ENCODE measurements at places on chromosomes 3 and 15.
A peak's percentile ranks its signal among the peaks of the same experiment; 100 is the strongest.

DNA sequence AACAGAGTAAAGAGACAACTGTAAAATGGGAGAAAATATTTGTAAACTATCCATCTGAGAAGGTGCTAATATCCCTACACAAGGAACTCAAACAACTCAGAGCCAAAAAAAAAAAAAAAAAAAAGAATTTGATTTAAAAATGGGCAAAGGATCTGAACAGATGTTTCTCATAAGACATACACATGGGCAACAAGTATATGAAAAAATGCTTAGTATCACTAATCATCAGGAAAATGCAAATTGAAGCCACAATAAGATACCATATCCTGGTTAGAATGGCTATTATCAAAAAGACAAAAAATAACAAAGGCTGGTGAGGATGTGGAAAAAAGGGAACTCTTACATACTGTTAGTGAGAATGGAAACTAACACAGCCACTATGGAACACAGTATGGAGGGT, 36.2 kb downstream of the TXNRD3 start:
- no peak for DNase-seq

DNA sequence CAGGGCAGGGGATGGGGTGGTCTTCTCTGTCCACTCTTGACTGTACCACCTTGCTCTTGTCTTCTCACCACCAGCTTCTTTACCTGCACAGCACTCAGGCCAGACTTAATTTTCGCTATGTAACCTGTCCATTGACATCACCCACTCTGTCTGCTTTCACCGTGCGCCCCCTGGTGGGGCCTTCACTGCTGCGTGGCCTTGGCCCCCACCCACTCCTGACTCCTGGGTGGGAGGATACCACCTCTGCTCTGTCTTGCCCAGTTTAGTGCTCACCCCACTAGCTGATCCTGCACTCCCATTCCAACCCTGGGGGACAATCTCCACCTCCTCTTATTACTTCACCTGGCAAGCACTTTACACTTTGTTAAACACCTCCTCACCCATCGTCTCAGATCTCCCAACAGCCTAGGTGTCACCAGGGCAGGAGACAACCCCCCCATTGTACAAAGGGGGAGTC, 17.7 kb downstream of the PTH1R start:
- DNase-seq, result peak; percentile 86

DNA sequence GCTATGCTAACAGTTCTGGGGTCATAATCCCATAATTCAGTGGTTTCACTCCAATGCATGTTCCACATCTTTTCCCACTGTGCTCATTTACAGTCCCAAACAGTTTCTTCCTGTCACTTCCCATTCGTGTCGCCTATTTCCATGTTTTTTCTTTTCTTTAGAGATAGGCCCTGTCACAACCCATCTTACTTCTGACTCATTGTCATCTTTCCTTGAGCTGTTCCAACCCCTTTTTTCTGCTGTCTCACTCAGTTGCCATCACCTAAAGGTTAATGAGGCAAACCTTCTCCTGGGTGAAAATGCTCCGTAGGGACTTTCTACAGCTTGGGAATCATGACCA, 814.5 kb downstream of the VGLL3 start:
- no peak for DNase-seq

- peak; percentile 18 for DNase-seq
Observed at GRCh38 chr15:34795267-34796081, at the start of gene ACTC1. Gene ACTC1, minus strand, starts transcription at chr15:34795549. Its CDS starts 741 bp downstream, at chr15:34794808.

GRCh38 chr3:32897981-32898623, 53.3 kb upstream of the CCR4 start:
- DNase-seq, result no peak

DNA sequence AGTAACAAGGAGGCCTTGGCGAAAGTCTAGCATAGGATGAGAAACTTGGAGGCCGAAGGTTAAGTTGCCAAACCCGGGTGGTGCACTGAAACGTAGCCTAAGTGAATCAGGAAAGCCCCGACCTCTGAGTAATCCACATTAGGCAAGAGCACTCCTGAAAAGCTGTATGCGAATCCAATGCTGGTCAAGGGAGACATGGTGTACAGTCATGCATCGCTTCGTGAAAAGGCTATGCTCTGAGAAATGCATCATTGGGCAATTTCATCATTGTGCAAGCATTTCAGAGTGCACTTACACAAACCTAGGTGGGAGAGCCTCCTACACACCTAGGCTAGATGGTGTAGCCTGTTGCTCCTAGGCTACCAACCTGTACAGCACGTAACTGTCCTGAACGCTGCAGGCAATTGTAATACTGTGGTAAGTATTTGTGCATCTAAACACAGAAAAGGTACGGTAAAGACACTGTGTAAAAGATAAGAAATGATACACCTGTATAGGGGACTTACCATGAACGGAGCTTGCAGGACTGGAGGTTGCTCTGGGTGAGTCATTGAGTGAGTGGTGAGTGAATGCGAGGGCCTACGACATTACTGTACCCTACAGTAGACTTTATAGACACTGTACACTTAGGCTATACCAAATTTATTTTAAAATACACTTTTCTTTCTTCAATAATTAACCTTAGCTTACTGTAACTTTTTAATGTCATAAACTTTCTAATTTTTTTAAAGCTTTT, 222.5 kb downstream of the SHQ1 start:
- no peak for DNase-seq

DNA sequence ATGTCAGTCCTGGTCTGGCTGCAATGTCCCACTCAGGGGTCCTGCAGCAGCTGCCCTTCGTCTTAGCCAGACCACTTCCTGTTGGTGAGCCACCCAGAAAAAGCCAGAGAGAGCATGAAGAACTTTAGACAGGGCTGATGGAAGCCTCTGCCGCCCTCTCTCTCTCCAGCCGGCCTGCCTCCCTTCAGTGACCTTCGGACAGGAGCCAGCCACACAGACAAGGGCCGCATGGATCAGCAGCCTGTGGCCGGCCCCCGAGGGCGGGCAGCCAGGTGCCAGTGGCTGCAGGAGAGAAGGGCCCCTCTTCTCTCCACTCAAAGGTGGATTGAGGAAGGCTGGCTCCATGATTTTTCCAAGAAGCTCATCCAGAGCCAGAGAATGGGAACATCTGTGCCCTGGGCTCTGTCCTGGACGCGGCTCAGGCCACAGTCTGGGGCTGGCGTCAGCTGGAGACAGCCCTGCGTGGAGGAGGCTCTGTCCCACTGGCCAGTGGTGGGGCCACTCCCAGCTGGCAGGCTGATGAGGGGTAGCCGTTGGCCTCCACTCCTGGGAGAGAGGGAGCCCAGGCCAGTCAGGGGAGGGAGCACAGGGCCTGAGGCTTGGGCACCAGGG, 42.9 kb downstream of the ISG20 start:
- no peak for DNase-seq

DNA sequence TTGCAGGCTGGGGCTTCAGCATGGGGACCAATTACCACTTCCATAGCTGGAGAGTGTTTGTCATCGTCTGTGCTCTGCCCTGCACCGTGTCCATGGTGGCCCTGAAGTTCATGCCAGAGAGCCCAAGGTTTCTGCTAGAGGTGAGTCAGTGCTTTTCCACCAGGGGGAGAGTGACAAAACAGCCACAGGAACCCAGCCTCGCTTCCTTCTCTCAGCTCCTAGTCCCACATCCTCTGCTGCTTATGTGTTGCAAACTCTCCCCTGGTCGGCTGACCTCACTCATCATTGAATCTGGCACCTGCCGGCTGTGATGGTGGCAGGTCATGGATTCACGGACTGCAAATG, 158.3 kb downstream of the SV2B start:
- no peak for DNase-seq

- no peak for DNase-seq
Observed at GRCh38 chr3:114827495-114827894, 319.6 kb downstream of the ZBTB20 start.

DNA sequence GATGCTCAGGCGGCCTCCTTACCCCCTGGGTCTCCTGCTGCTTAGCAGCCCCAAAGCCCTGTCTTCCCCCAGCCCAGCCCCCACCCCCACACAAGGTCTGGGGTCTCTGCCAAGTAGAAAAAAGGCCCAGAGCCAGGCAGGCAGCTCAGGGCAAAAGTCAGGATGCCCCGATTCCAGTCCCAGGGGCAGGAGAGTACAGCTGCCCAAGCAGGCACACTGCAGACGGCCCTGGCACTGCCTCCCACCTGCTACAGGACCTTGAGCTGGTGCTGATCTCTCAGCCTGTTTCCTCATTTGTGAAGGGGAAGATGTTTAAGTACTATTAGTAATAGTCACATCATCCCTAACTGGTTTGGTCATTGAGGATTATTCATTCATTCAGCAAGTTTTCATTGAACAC, 12.6 kb downstream of the TMEM43 start:
- no peak for DNase-seq

DNA sequence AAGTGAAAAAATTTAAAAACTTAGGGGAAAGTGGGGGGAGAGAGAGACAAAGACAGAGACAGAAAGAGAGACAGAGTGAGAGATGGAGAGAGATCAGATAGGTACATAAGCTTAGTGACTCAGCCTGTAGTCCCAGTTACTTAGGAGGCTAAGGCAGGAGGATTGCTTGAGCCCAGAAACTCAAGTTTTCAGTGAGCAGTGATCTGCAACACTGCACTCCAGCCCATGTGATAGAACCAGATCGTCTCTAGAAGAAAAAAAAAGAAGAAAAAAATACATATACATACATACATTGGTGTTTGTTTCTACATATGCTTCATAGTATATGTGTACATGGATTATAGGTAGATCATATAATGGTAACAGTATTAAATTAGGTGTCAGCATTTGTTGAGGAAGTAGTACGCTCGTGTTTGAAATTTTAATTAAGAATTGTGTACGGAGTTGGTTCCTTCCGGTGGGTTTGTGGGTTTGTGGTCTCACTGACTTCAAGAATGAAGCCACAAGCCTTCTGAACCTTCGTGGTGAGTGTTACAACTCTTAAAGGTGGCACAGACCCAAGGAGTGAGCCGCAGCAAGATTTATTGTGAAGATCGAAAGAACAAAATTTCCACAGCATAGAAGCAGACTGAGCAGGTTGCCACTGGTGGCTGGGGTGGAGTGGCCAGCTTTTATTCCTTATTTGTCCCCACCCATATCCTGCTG, 38.3 kb upstream of the SNRPN start:
- DNase-seq, result no peak

DNA sequence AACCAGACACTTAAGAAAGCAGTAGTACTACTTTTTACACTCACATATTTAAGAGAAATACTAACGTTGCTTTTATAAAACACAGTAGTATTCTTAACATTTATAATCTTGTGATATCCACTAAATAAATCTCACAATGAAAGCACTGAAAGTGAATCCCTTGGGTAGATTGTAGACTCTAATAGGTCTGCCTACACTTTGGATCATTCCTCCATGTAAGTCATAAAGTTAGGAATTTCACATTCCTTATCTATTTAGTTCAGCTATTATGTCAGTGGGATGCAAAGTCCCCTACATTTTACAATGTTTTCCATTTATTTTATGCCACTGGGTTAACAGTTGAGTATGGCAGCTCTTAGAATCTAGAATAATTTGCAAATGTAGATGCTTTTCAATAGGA, 330.7 kb downstream of the LSAMP start:
- no peak for DNase-seq

DNA sequence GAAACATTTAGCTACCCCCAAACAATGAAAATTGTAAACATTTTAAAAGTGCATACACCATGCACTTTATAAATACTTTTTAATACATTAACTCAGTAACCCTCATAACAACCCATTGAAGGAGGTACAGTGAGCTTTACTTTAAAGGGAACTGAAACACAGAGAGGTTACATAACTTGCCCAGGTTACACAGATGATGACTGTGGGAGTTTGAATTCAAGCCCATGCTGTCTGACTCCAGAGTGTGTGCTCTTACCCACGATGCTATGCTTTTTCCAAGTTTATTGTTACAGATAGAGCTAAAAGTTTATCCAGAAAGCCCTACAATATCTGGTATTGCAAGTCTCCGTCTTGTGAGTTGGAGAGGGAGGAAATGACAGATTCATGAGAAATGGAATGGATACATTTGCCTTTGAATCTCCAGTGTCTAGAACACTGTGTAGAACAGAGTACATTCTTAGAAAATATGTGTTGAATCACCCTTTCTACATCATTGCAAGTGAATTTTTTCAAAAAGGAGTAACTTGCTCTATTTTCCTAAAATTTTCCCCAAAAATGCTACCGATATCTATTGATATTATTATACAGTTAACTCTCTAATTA, 428.3 kb downstream of the NAALADL2 start:
- no peak for DNase-seq
